Fibroblast of lung (primary cell): ENCODE measurements at places on chromosomes 11 and 22.

DNA sequence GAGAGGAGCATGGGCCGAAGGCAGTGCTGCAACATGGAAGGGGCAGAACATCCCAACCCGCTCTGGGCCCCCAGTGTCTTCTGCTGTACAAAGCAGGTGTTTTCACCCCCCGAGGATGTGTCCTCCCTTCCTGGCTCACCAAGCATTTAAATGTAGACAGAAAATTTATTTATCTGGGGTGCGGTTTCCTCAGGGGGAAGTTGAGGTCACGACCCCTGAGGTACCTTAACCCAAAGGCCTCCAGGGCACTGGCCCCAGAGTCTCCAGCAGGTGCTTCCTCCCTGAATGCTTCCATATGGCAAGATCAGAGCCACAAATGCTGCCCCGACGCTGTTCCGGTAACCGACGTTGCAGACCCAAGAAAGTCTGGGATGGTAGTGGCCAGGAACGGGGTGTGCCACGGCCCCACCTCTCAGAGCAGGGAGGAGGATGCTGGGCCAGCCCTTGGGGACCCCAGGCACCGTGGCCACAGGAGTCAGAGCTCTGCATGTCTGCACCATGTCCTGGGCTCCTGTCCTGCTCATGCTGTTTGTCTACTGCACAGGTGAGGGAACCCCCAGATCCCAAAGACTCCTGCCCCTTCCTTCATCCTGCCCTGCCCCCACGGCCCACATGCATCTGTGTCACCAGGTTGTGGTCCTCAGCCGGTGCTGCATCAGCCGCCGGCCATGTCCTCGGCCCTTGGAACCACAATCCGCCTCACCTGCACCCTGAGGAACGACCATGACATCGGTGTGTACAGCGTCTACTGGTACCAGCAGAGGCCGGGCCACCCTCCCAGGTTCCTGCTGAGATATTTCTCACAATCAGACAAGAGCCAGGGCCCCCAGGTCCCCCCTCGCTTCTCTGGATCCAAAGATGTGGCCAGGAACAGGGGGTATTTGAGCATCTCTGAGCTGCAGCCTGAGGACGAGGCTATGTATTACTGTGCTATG is at the start of gene VPREB1:
Gene VPREB1 (plus strand): TSS at position 471 of the 935 bp plus-strand sequence. CDS start 28 bp downstream, at position 499.
- peaks cover 8% of the 10 kb centered on the region for H3K27me3 ChIP-seq
- no peak within 1 kb of the TSS for H3K27ac ChIP-seq
- no peak for DNase-seq
- H3K4me1 ChIP-seq = no peaks in the 10 kb centered on the region
- no peaks in the 10 kb centered on the region for H3K36me3 ChIP-seq

GRCh38 chr11:72842126-72842525 is 27.9 kb downstream of the ATG16L2 start:
- H3K36me3 ChIP-seq = no peaks in the 10 kb centered on the region
- no peak overlapping the region for H3K4me3 ChIP-seq
- H3K27ac ChIP-seq = no peak overlapping the region

DNA sequence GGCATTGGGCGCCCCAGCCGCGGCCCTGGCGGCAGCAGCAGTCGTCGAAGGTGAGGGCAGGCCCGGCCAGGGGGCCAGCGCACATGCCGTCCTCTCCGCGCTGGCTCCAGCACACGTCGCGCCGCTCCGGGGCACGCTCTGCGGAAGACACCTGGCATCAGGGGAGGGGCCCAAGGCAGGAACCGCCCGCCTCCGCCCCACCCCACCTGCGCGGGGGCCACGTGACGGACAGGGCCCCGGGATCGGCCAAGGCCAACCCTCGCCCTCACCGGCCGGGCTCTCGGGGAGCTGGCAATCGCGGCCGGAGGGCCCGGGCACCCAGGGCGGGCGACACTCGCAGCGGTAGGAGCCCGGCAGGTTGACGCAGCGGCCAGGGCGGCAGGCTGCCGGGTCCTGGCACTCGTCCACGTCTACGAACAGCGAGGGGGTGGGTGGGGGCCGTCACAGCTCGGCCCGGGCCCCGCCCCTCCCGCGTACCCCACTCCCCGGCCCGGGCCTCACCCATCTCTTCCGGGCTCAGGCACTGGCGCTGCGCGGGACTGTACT is 14.9 kb downstream of the SCYL1 start:
- H3K4me3 ChIP-seq = peak overlapping the region; percentile 39
- no peak for DNase-seq
- peak overlapping the region; percentile 59 for H3K27ac ChIP-seq
- H3K36me3 ChIP-seq = peaks cover 36% of the 10 kb centered on the region
- H3K27me3 ChIP-seq = no peaks in the 10 kb centered on the region

DNA sequence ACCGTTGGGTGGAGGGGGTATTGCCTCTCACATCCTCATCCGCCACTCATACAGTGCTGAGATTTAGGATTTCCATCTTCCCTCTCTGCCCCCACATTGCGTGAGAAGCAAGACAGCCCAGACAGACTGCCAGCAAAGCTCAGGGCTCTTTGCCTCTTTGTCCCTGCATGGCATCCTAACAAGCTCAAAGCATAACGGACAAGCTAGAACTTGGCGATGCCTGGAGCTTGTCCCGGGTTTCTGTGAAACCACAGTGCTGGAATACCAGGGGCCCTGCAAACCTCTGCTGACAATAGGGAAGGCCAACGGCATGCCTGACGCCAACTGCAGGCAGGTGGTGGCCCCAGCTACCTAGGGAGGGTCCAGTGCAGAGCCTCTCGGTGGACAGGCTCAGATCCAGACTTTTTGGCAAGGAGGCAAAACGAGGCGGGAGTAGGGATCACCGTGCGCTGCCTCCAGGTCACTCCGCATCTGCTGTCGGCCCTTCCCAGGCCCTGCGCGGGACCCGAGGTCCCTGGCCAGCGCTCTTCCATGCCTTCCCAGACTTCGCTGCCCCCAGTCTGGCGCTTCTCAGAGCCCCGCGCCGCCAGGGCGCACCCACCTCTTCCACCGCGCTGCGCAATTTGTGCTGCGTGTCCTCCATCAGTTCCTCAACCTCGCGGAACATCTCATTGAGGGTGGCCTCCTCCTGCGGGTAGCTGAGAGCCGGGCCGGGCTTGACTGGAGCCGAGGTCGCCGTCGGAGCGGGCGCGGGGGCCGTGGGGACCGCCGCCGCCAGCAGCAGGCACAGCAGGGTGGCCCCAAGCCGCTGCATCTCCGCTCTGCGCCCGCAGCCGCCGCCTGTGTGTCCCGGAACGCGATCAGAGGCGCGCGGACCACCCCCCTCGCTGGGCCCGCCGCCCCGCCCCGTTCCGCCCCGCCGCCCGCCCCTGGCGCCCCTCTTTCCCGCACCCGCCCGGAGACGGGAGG is at the start of gene DKK3:
Gene DKK3 (minus strand): TSS at position 858 of the 969 bp plus-strand sequence. CDS start 44 bp downstream, at position 814.
- peak within 1 kb of the TSS; percentile 78 for H3K27ac ChIP-seq
- H3K4me1 ChIP-seq = peaks cover 29% of the 10 kb centered on the region
- no peaks in the 10 kb centered on the region for H3K27me3 ChIP-seq
- H3K36me3 ChIP-seq = peaks cover 3% of the 10 kb centered on the region

GRCh38 chr11:71420455-71421241 is 27.5 kb downstream of the DHCR7 start:
- peaks cover 5% of the 10 kb centered on the region for H3K27me3 ChIP-seq
- H3K36me3 ChIP-seq = no peaks in the 10 kb centered on the region
- DNase-seq = peak; percentile 68

DNA sequence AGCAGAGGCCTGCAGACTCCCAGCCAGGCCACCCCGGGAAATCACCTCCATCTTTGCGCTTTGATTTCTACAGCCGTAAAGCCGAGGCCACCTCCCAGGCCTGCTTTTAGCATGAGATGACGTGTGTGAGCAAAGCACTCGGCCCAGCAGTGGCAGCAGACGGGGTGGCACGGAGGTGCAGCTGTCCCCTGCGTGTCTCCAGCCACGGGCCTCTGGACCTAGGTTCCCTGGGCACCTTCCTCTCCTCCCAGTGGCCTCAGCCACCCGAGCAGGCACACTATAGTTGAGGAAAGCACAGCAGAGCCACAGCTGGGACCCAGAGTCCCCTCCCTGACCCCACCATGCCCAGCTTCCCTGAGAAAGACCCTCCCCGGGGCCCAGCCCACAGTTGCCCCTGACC is 15.9 kb downstream of the GNAZ start:
- H3K4me3 ChIP-seq = no peak overlapping the region
- H3K36me3 ChIP-seq = no peaks in the 10 kb centered on the region
- H3K27me3 ChIP-seq = no peaks in the 10 kb centered on the region
- DNase-seq = no peak
- H3K4me1 ChIP-seq = no peaks in the 10 kb centered on the region

GRCh38 chr11:77441426-77441825 is 32.5 kb downstream of the PAK1 start:
- no peaks in the 10 kb centered on the region for H3K4me1 ChIP-seq
- no peak overlapping the region for H3K4me3 ChIP-seq
- no peaks in the 10 kb centered on the region for H3K36me3 ChIP-seq
- H3K27me3 ChIP-seq = no peaks in the 10 kb centered on the region

DNA sequence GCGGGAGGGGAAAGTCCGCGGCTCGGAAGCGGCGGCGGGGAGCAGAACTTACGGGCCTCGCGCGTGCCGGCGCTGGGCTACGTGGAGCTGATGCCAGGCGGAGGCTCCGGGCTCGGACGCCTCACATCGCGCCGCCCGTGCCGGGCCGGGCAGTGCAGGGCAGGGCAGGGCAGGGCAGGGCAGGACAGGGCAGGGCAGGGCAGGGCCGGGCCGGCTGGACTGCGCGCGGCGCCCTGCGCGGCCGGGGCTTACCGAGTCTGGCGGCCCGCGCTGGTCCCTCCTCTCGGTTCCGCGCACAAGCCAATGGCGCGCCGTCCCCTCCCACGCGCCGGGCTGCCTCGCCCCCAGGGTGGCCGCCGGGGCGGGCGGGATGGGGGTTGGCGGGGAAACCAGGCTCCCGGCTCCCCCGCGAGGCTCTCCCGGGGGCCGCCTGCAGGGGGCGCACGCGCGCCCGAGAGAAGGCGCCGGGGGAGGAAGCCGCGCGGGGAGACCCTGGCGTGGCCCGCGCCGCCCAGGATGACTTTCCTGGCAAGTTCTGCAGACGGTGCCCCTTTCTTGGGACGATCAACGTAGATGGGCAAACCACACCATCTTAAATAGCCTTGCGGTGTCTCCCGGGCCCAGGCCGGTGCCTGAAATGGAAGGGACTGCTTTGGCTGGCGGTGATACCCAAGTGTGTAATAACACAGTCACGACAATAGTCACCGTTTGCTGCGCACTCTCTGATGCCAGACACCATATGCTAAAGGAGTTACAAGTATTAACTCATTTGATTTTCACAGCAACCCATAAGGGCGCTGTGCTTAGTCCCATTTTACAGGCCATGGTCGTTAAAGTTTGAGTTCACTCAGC is at the start of gene TP53I11:
Gene TP53I11 (minus strand): TSS at position 259 of the 852 bp plus-strand sequence. CDS start 12,548 bp downstream, outside the sequence.
- DNase-seq = peak; percentile 74
- peak within 1 kb of the TSS; percentile 82 for H3K4me3 ChIP-seq
- peak within 1 kb of the TSS; percentile 57 for H3K27ac ChIP-seq
- no peaks in the 10 kb centered on the region for H3K27me3 ChIP-seq
- peaks cover 25% of the 10 kb centered on the region for H3K4me1 ChIP-seq

DNA sequence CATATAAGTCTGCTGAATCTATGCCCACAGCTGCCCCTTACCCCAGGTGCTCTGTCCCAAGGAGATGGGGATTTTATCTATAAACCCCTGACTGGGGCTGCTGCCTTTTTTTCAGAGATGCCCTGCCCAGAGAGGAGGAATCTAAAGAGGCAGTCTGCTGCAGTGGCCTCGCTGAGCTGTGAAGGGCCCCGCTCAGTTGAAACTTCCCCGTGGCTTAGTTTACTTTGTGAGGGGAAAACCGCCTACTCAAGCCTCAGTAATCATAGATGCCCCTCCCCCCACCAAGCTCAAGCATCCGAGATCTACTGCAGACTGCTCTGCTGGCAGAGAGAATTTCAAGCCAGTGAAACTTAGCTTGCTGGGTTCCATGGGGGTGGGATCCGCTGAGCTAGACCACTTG is 7.4 kb upstream of the SCGB1D4 start:
- no peak overlapping the region for H3K4me3 ChIP-seq
- no peak overlapping the region for H3K27ac ChIP-seq
- DNase-seq = no peak
- H3K4me1 ChIP-seq = no peaks in the 10 kb centered on the region

GRCh38 chr22:19808873-19809478 is 45.7 kb downstream of the GNB1L start:
- no peaks in the 10 kb centered on the region for H3K36me3 ChIP-seq
- H3K4me1 ChIP-seq = no peaks in the 10 kb centered on the region
- H3K27ac ChIP-seq = no peak overlapping the region
- DNase-seq = no peak
- no peak overlapping the region for H3K4me3 ChIP-seq

- no peak overlapping the region for H3K4me3 ChIP-seq
- DNase-seq = no peak
- no peaks in the 10 kb centered on the region for H3K27me3 ChIP-seq
Observed at GRCh38 chr11:20053572-20053971, 106.7 kb downstream of the DBX1 start.

GRCh38 chr11:61918938-61919704 is 1.8 kb upstream of the RAB3IL1 start:
- H3K4me1 ChIP-seq = peaks cover 19% of the 10 kb centered on the region
- no peak overlapping the region for H3K4me3 ChIP-seq
- peaks cover 8% of the 10 kb centered on the region for H3K27me3 ChIP-seq
- no peak overlapping the region for H3K27ac ChIP-seq
- peak; percentile 15 for DNase-seq
- H3K36me3 ChIP-seq = no peaks in the 10 kb centered on the region

GRCh38 chr11:93081694-93082093 is 112.2 kb downstream of the MTNR1B start:
- H3K4me3 ChIP-seq = no peak overlapping the region
- H3K36me3 ChIP-seq = no peaks in the 10 kb centered on the region
- no peak overlapping the region for H3K27ac ChIP-seq
- no peaks in the 10 kb centered on the region for H3K27me3 ChIP-seq
- DNase-seq = no peak
- no peaks in the 10 kb centered on the region for H3K4me1 ChIP-seq

DNA sequence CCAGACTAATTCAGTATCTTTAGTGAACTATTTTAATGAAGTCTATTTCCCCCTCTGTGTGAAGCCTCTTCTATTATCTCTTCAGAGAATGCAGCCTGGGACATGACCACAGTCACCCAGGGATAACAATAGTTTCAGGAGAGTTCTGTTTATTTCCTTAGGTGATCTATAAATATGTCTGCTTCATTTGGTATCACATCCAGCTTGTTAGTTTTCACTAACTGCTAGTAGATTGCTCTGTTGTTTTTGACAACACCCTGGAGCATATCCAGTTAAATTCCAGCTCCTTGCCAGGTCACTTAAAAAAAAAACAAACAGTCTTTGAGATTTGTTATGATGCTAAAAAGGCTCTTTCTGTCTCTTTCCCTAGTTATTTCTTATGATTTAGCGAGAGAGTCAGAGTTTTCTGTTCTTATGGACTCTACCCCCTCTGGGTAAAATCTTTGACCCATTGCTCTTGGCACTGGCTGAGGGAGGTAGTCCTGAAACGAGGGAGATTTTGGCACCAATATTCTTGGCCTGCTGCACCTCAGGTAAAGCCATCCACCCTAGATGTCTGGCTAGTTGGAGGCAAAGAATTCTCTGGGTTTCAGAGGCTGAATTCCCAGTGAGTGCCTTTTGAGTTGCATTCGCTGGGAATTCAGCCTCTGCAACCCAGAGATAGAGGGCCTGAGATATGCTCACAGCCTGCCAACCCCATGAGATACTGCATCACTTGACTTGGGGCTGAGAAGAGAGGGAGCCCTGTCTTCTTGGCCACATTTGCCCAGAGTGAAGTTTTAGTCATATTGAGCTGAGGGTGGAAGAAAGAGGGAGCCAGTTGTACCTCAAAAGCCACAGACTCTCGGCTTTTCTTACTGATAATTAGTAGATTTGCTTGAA is 159.1 kb downstream of the PGR start:
- H3K4me3 ChIP-seq = no peak overlapping the region
- H3K27ac ChIP-seq = no peak overlapping the region
- no peaks in the 10 kb centered on the region for H3K4me1 ChIP-seq
- peak; percentile 11 for DNase-seq
- H3K27me3 ChIP-seq = no peaks in the 10 kb centered on the region

GRCh38 chr11:120522736-120523135 is 11.2 kb downstream of the GRIK4 start:
- H3K27ac ChIP-seq = no peak overlapping the region
- peaks cover 10% of the 10 kb centered on the region for H3K4me1 ChIP-seq
- DNase-seq = no peak
- H3K36me3 ChIP-seq = no peaks in the 10 kb centered on the region
